ENCODE measurements at places on chromosomes 4 and X.

DNA sequence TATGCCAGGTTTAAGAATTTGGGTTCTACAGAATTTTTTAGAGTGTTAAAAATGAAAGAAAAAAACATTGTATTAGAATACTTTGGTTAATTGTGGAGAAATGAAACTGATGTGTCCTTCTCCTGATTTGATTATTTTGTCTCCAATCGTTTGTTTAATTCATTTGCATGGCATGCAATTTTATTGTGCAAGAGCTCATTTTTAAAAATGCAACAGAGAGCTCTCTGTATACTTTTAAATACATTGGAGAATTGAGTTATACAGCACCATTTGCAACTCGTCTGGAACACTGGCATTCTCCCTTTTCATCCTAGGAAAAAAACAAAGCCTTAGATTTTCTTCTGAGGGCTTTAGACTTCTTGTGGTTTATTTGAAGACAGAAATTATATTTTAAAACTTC, 689 bp downstream of the EXOC1L start:
- DNase-seq: no peak

- DNase-seq: peak; percentile 50
Measured at GRCh38 chrX:47743504-47743903, 84.5 kb upstream of the UXT start.

- peak; percentile 82 for DNase-seq
Measured at GRCh38 chr4:113574636-113575103, 186.9 kb downstream of the CAMK2D start.

GRCh38 chrX:38552721-38553120, 8.6 kb upstream of the TSPAN7 start:
- DNase-seq: no peak

DNA sequence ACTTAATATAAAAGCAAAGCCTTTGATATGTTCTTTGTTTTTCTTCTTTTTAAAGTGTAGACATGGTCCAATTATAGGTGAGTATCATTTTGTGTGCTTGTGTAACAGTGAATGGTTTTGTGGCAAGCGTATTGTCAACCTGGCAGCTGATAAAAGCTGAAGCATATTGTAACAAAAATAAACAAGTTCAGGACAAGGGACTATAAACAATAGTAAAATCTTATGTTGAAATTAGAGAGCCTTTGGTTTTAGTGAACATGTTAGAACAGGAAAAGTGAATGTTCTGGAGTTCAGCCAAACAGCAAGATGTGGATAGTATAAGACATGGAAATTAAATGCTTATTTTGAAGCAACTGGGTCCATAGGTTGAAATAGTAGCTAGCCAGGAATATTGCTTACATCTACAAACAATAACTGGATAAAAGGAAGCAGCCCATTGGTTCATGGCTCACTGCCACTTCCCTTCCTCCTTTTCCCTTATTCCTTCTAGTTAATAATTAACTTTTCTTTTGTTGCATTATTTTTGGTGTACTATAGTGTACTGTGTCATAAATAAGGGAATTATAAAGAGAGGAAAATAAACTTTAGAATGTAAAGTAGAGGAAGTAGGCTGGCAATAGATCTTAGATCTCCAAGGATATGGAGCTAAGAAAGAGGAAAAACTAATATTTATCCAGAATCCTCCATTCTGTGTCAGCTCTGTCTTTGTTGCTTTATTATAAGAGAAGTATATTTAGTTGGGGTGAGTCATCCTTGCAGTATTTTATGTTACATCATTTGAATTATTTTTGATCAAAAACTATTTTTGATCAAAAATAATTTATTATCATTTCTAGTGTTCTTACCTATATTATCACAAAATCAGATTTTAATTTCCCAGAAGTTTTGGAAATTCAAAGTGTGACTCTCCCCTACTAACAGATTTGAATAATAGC, 65.6 kb downstream of the MRPL1 start:
- DNase-seq: peak; percentile 25

- peak; percentile 79 for DNase-seq
Measured at GRCh38 chrX:9327747-9328145, 137.1 kb upstream of the TBL1X start.

- DNase-seq: peak; percentile 76
Measured at GRCh38 chr4:110840221-110840654, 217.4 kb upstream of the PITX2 start.

GRCh38 chrX:10387011-10387410, 230.2 kb downstream of the CLCN4 start:
- peak; percentile 3 for DNase-seq

- DNase-seq: no peak
Measured at GRCh38 chr4:4775493-4776004, 83.9 kb upstream of the MSX1 start.

DNA sequence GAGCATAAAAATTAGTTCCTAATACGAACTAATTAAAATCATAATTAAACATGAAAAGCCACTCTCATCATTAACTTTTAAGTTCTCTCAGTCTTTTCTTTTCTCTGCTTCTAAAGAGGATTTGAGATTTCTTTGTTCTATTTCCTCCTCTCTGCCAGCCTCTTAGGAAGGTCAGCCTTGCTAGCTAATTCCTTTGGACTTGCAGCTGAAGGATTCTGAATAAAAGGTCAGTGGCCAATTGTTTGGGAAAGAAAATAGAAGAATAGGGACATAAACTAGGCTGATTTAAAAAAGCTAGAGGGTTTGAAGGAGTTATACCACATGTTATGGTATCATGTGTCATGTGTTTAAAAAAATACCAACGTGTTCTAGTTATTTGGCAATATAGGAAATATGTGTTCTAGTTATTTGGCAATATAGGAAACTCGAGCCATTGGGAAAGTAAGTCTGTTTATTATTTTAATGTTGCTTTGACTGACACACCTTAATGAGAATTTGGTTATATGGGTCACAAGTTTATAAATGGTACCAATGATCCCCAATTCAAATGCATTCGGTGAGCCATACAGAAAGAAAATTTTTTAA, 1668.7 kb upstream of the PCDH7 start:
- DNase-seq: no peak

GRCh38 chr4:76199664-76200211, 13.9 kb downstream of the SCARB2 start:
- DNase-seq: no peak

- DNase-seq: peak; percentile 1
Measured at GRCh38 chrX:115535421-115535820, 25.6 kb upstream of the PLS3 start.

- no peak for DNase-seq
Measured at GRCh38 chrX:133473451-133473850, 58.2 kb upstream of the GPC4 start.
